ENCODE measurements at places on chromosomes 13 and 19.

- DNase-seq, result peak; percentile 63
Observed at GRCh38 chr13:30725326-30726085, 9.8 kb upstream of the ALOX5AP start.

DNA sequence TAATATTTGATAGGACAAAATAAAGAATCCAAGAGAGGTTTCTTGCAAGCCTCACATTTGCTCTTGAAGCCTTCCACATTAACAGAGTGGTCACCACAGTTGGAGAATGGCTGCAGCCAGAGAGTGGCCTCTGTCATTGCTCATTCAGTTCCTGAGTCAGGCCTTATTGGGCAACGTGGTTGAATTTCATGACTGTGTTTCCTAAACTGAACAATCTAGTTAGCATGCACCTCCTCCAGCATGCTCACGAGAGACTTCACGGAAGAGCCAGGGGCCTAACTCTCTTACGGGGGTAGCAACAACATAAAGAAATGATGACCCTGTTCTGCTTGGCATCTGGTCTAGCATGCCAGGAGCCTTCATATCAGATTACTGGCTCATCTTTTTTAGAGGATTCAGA lies 9.6 kb upstream of the UBL3 start:
- DNase-seq, result no peak

GRCh38 chr19:46903458-46903857 lies 42.7 kb downstream of the ARHGAP35 start:
- no peak for DNase-seq

- DNase-seq, result no peak
Observed at GRCh38 chr13:110485604-110486003, 75.9 kb downstream of the RAB20 start.

GRCh38 chr13:99269627-99270241 lies 11.6 kb upstream of the GPR18 start:
- DNase-seq, result peak; percentile 54

GRCh38 chr13:99225078-99225477 lies 24.4 kb downstream of the UBAC2 start:
- DNase-seq, result no peak

DNA sequence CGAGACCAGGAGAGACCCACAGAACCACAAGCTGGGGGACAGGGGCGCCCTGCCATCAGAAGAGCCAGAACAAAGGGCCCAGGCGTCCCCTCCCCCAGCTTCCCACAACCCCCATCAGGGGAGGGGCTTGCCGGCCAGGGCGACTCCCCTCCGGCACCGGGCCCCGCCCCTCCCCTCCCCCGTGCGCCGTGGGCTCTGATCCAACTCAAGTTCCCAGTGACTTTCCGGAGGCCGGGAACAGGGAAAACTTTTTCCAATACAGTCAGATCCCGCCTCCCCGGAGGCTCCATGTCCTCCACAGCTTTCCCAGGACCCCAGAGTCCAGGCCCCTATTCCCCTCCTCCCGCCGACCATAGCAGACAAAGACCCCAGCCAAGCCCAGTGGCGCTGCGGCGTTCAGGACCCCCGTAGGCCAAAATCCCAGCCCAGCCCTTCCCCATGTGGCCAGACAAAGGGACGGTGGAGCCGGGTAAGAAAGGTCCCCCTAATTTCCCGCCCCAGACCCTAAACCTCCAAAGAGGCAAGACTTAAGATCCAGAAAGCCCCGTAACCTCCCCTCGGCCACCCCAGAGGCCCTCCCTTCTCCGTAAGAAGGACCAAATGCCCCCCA lies 673 bp downstream of the TEAD2 start:
- peak; percentile 94 for DNase-seq

- no peak for DNase-seq
Observed at GRCh38 chr19:35130761-35131720, 3.8 kb downstream of the LGI4 start.

- no peak for DNase-seq
Observed at GRCh38 chr13:41680900-41681299, 223.6 kb downstream of the RGCC start.

Measured in hindlimb muscle (tissue), 1 donor.